Activated CD4-positive, alpha-beta T cell treated with anti-CD3 and anti-CD28 coated beads, Interleukin-2, amount 10 ng/mL, durations not matched to agents 7 days and 5 days (primary cell): ENCODE measurements at places on chromosomes 11 and 22. TPM values are rescaled to one million over a fixed set of nuclear protein-coding genes. Genes with fewer than 3 reads are reported as not detected.

Gene ST13
- 147 TPM for total RNA-seq

Gene GPR83
- 0.05 TPM for total RNA-seq

Gene UBTFL1
- total RNA-seq = not detected

Gene RAC2
- 1,015 TPM for total RNA-seq

GRCh38 chr11:101866619-101867491, 48.0 kb upstream of the CEP126 start:
- no peaks in the 10 kb centered on the region for H3K4me1 ChIP-seq
- no peaks in the 10 kb centered on the region for H3K36me3 ChIP-seq
- H3K27me3 ChIP-seq = peaks cover 8% of the 10 kb centered on the region
- no peak overlapping the region for H3K4me3 ChIP-seq
- no peak overlapping the region for H3K27ac ChIP-seq

- H3K27me3 ChIP-seq = no peaks in the 10 kb centered on the region
- H3K4me1 ChIP-seq = peaks cover 10% of the 10 kb centered on the region
- peaks cover 85% of the 10 kb centered on the region for H3K36me3 ChIP-seq
Observed at GRCh38 chr11:48154151-48154550, 62.5 kb upstream of the OR4B1 start.

DNA sequence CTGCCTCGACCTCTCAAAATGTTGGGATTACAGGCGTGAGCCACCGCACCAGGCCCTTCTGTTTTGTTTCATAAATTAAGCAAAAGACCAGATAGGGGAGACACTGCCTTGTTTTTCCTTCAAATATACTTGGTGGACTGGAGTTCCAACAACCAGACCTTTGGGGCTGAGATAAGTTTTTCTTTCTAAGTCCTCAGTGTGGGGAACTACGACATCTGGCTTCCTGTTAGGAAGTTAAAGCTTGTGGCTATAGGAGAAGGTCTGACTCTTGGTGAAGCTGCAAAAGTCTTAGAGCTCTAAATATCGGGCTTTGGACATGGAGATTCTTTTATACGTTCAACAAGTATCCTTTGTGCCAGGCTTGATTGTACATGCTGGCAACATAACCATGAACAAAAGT, 64.1 kb upstream of the EED start:
- DNase-seq = no peak
- H3K27ac ChIP-seq = no peak overlapping the region
- no peak overlapping the region for H3K4me3 ChIP-seq
- H3K27me3 ChIP-seq = no peaks in the 10 kb centered on the region
- H3K4me1 ChIP-seq = peaks cover 20% of the 10 kb centered on the region

DNA sequence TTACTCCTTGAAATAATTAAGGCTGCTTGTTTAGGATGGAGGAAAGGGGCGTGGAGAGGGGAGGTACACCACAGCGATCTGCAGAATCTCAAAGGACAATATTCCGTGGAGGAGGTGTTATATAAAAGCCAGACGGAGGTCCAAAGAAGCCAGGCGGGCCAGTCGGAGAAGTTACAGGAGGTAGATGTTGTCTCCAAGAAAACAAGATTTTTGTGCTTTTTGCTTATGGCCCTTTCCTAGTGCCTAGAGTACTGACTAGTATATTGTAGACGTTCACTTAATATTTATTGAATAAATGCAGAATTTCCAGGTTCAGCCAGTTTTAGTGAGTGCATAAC, 761 bp downstream of the ZDHHC13 start:
- peak overlapping the region; percentile 85 for H3K4me3 ChIP-seq
- DNase-seq = no peak
- peak overlapping the region; percentile 73 for H3K27ac ChIP-seq
- H3K4me1 ChIP-seq = peaks cover 47% of the 10 kb centered on the region
- H3K36me3 ChIP-seq = peaks cover 22% of the 10 kb centered on the region

- no peak overlapping the region for H3K27ac ChIP-seq
- peaks cover 23% of the 10 kb centered on the region for H3K4me1 ChIP-seq
- no peak for DNase-seq
- no peaks in the 10 kb centered on the region for H3K36me3 ChIP-seq
- peaks cover 17% of the 10 kb centered on the region for H3K27me3 ChIP-seq
Observed at GRCh38 chr22:35354068-35354467, 26.8 kb upstream of the HMOX1 start.

- H3K36me3 ChIP-seq = peaks cover 6% of the 10 kb centered on the region
- H3K4me3 ChIP-seq = no peak overlapping the region
- H3K27ac ChIP-seq = no peak overlapping the region
- peaks cover 46% of the 10 kb centered on the region for H3K4me1 ChIP-seq
Observed at GRCh38 chr11:94131047-94131717, 2.5 kb downstream of the PANX1 start.

GRCh38 chr11:3613998-3614741, 27.6 kb downstream of the ART5 start:
- DNase-seq = no peak
- no peak overlapping the region for H3K4me3 ChIP-seq
- H3K27ac ChIP-seq = no peak overlapping the region
- H3K27me3 ChIP-seq = peaks cover 2% of the 10 kb centered on the region

GRCh38 chr11:12914400-12914912, 94.7 kb upstream of the RASSF10 start:
- peaks cover 5% of the 10 kb centered on the region for H3K27me3 ChIP-seq
- H3K4me1 ChIP-seq = no peaks in the 10 kb centered on the region

- no peak overlapping the region for H3K4me3 ChIP-seq
- no peaks in the 10 kb centered on the region for H3K36me3 ChIP-seq
- H3K27me3 ChIP-seq = no peaks in the 10 kb centered on the region
- H3K4me1 ChIP-seq = no peaks in the 10 kb centered on the region
- DNase-seq = no peak
Observed at GRCh38 chr11:115784796-115785521, 280.7 kb upstream of the CADM1 start.

DNA sequence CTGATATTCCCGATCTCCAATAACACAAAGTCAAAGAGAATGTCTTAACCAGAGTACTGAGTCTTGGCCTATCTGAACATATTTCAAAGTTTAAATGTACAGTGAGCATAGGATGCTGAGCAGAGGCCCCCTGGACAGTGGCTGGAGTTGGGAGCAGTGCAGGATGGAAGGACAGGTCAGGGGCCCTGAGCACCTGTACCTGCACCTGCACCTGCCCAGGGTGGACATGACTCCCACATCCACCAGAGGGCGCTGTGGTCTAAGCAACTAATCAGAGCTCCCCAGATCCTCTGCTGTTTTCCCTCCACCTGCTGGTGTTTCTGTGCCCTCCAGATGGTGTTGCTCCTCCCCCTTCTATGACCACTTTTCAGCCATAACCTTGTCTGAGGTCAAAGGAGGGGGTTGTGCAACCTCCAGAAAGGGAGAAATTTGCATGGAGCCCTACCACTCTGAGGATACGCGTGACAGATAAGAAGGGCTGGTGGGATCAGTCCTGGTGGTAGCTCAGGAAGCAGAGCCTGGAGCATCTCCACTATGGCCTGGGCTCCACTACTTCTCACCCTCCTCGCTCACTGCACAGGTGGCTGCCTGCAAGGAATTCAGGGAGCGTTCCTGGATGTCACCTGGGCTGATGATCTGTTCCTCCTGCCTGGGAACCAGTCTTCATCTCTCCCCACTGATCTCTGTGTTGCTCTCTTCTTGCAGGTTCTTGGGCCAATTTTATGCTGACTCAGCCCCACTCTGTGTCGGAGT, 49.1 kb upstream of the VPREB1 start:
- DNase-seq = peak; percentile 90
- H3K4me1 ChIP-seq = no peaks in the 10 kb centered on the region
- no peak overlapping the region for H3K27ac ChIP-seq
- no peak overlapping the region for H3K4me3 ChIP-seq

- DNase-seq = no peak
- no peak overlapping the region for H3K27ac ChIP-seq
- H3K4me3 ChIP-seq = no peak overlapping the region
- peaks cover 5% of the 10 kb centered on the region for H3K27me3 ChIP-seq
Observed at GRCh38 chr11:61657566-61658290, 22.5 kb upstream of the DAGLA start.

GRCh38 chr11:76872959-76873827, 12.5 kb downstream of the ACER3 start:
- H3K36me3 ChIP-seq = peaks cover 13% of the 10 kb centered on the region
- H3K27ac ChIP-seq = no peak overlapping the region
- H3K27me3 ChIP-seq = no peaks in the 10 kb centered on the region
- H3K4me1 ChIP-seq = peaks cover 1% of the 10 kb centered on the region
- no peak overlapping the region for H3K4me3 ChIP-seq

DNA sequence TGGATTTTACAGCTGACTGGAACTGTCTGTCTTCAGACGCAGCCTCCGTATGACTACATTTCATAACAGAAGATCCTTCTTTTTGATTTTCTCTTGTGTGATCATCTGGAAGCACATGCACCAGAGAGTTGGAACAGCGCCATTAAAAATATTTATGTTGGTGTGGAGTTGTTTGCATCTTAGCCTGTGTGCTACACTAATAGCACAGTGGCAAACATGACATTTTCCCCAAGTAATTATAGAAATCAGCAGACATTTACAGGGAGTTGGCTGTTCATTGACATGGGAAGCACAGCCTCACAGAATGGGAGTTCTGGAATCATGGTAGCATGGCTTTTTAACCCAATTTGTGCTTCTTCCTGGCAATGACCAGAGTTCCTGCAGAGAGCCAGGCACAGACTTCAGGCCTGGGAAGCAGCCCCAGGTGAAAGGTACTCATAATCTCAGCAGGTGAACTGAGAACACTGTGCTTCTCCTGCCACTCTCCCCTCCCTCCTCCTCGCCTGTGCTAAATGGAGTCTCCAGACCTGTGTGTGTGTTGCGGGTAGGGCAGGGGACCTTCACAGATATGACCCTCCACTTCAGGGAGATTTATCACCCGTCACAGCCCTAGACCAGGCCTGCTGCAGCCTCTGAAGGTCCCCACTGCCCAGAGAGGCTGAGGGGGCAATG, 82.8 kb upstream of the PLET1 start:
- H3K4me3 ChIP-seq = no peak overlapping the region
- H3K36me3 ChIP-seq = no peaks in the 10 kb centered on the region
- no peak overlapping the region for H3K27ac ChIP-seq
- no peak for DNase-seq

GRCh38 chr11:61609000-61609979, 28.4 kb upstream of the SYT7 start:
- H3K36me3 ChIP-seq = no peaks in the 10 kb centered on the region
- no peak overlapping the region for H3K27ac ChIP-seq
- no peak for DNase-seq
- no peak overlapping the region for H3K4me3 ChIP-seq
